ENCODE measurements at places on chromosomes 7 and 10.

DNA sequence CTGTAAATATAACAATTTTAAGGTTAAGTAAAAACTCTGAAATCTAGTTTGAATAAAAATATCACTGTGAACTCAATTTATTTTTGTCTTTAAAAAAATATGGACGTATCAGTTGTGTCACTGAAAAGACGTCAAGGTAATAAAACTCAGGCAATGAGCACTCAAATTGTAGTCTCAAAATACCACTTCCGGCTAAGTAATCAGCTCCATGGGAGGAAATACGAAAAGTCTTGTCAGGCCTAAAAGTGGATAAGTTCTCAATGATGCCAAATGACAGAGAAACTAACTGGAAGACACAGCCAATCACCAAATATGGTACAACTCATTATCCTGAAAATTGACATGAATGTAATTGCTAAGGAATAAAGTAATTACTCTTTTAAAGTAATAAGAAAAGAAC, 719 bp downstream of the CALN1 start:
- no peak for DNase-seq

GRCh38 chr7:1074593-1075431, 13.1 kb upstream of the GPER1 start:
- DNase-seq, result no peak

- no peak for DNase-seq
Measured at GRCh38 chr7:136140469-136140868, 163.3 kb upstream of the MTPN start.

GRCh38 chr7:42700406-42701327, 211.2 kb downstream of the C7orf25 start:
- no peak for DNase-seq

DNA sequence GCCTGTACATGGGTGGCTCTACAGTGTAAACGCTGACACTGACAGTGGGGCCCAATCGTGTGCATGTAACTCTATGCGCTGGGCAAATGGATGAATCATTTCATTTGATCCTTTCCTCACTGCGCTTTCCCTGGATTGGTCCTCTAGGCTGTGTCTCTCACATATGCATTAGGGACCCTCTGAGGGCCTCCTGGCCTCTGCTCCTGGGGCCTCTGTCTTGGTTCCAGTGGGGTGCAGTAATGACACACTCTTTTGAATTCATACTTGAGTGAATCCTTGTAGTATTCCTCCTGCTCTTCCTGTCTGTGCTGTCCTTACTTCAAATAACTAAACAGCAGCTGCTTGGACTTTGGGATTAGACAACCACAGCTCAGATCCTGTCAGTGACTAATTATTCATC, 176.5 kb upstream of the ADO start:
- no peak for DNase-seq

- no peak for DNase-seq
Measured at GRCh38 chr10:3074985-3075600, 7.7 kb downstream of the PFKP start.

DNA sequence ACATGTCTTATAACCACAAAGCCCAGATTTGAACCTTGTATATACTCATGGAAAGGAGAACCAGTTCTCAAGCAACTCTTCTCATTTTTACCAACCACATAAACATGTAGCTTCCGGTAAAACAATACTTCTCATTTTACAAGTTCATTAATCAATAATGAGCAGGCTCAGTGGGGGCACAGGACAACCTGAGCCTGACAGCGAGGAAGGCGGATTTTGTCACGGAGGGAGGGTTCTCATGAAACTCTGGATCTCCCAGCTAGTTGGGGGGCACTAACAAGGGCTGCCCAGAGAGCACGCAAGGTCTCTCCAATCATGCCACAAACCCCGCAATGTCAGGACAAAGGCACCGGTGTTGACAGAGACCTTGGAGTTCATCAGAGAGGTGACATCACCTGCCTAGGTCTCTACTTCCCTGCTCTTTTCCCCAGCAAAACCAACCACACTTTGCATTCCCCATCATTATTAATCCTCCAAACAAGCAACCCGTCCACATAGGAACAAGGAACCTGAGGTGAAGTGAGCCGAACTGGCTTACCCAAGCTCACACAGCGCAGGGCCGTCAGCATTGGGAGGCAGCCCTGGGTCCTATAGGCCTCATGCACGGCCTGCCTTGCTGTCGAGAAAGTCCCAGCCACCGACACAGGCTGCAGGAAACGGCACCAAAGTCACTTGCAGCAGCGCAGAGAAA, 192.1 kb upstream of the KLF14 start:
- no peak for DNase-seq

DNA sequence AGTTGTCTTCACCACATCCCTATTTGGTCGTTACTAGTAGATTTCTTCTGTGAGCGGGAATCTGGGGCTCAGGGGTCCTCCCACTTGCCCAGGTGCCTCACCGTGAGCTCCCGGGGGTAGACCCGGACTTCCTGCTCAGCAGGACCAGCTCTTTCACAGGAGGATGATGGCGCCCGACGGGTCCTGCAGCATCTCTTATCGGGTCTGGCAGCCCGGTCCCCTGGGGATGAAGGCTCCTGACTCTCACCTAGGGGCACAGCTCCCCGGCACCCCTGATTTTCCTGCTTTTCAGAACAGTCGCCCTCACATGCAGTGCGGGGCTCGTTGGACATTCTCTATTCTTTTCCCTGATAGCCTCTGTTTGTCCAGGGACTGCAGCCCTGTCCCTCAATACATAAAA, 33.0 kb upstream of the SHH start:
- no peak for DNase-seq

DNA sequence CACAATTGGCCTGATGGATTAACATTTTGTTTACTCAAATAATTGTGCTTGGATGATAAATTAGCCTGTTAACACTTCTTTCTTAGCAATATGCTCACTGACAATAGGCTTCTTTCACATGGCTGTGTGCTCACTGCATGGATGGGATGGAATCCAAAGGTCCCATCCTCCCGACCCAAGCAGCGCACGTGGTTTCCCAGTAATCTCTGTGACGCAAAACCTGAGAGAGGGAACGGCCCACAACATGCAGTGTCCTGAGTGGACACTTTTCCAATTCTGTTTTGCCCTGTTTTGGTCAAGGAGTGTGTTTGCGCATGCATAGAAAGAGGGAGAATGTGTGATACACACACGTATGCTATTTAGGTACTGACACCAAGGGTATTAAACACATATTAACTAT, 42.1 kb upstream of the RASGEF1A start:
- DNase-seq, result no peak

DNA sequence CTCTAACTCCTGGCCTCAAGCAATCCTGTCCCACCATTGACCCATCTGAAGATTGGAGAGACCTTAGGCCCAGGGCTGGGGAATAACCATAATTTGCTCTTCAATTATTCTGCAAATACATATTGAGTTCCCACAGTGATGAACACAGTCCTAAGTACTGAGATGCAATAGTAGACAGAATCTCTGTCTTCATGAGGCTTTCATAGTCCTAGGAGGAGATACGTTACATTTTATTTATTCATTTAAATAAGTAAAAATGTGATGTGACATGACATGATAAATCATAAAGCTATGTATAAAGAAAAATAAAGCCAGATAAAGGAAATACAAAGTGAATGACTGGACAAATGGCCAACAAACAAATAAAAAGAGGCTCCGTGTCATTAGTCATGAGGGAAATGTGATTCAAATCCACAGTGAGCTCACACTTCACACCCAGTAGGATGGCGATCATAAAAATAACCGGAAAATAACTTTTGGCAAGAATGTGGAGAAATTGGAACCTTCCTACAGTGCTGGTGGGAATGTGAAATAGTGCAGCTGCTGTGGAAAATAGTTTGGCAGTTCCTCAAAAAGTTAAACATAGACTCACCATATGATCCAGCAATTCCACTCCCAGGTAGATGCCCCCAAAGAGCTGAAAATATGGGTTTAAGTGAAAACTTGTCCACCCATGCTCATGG, 52.1 kb upstream of the JCAD start:
- no peak for DNase-seq

- no peak for DNase-seq
Measured at GRCh38 chr10:14782691-14783363, 8.1 kb upstream of the FAM107B start.

DNA sequence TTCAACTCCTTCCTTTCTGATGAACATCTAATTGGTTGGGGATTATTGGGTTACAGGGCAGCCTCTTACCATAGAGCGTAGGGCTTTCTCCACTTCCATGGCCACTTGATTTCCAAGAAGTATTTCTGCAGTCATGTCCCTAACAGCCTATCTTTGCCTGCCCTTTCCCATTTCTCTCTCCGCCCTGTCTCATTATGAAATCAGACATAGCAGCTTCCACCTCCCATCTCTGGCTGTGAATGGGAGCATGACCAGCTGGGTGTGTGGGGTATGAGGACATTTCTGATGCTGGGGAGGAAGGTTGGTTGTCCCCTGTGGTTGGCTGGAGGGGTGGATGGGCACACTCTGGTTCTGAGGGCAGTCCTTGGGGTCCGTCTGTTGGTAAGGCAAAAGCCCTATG, 41.2 kb downstream of the ADCYAP1R1 start:
- DNase-seq, result no peak

GRCh38 chr10:31936933-31937332, 8.3 kb upstream of the ARHGAP12 start:
- no peak for DNase-seq

GRCh38 chr10:128116851-128117615, 9.2 kb downstream of the MKI67 start:
- no peak for DNase-seq

All from OCI-LY7 (cell line).